Naive thymus-derived CD8-positive, alpha-beta T cell (primary cell): ENCODE measurements at places on chromosomes 12 and 14. TPM values are rescaled to one million over a fixed set of nuclear protein-coding genes. Genes with fewer than 3 reads are reported as not detected.

Gene KRT73
- 1.8 TPM for polyA plus RNA-seq

Gene GPRC5D
- not detected for polyA plus RNA-seq

Gene ING4
- 90.6 TPM for polyA plus RNA-seq

Gene TAS2R10
- polyA plus RNA-seq, result not detected

Gene NEUROD4
- polyA plus RNA-seq, result not detected

Gene CLEC2B
- 78.4 TPM for polyA plus RNA-seq

- peaks cover 2% of the 10 kb centered on the region for H3K27me3 ChIP-seq
- no peak overlapping the region for H3K4me3 ChIP-seq
- DNase-seq, result no peak
- no peak overlapping the region for H3K27ac ChIP-seq
- H3K36me3 ChIP-seq, result peaks cover 5% of the 10 kb centered on the region
Observed at GRCh38 chr12:79274501-79275064, 410.0 kb downstream of the SYT1 start.

GRCh38 chr12:81468206-81468605, 290.9 kb downstream of the PPFIA2 start:
- H3K36me3 ChIP-seq, result no peaks in the 10 kb centered on the region
- DNase-seq, result no peak
- no peaks in the 10 kb centered on the region for H3K27me3 ChIP-seq
- H3K27ac ChIP-seq, result no peak overlapping the region

- no peak for DNase-seq
- no peaks in the 10 kb centered on the region for H3K4me1 ChIP-seq
- H3K27ac ChIP-seq, result no peak overlapping the region
- no peak overlapping the region for H3K4me3 ChIP-seq
- peaks cover 5% of the 10 kb centered on the region for H3K36me3 ChIP-seq
Observed at GRCh38 chr14:53900499-53900898, 56.1 kb downstream of the BMP4 start.

DNA sequence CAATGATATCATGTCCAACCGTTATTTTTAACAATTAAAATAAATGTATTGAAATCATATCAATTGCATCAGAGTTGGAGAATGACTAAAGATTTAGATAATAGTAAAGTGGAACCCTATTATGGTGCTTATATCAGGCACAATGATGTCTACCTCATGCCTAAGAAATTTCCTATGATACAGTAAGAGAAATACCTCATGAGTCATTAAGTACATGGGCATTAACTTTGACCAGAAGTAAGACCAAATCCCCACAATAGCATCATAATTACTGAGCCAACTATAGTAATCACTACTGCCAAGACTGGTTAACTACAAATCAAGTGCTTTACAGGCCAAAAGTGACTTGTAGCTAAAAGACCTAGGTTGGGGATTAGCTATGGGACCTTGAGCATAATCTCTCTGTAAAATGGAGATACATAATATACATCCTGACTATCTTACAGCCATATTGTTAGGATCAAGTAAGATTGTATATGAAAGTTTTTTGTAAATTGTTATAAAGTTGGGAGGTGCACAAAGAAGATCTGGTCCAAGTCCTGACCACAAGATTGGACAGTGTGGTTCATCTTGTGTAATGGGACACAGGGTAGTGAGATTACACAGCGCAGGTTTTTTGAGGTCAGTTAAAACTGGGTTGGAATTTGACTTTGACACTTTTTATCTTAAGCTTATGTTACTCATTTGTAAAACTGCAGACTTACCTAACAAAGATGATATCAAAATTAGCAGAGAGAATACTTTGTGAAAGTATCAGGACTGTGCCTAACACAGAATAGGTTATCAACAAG, 60.5 kb downstream of the ERGIC2 start:
- peaks cover 8% of the 10 kb centered on the region for H3K4me1 ChIP-seq
- H3K36me3 ChIP-seq, result peaks cover 4% of the 10 kb centered on the region
- no peak for DNase-seq
- H3K27me3 ChIP-seq, result no peaks in the 10 kb centered on the region
- H3K27ac ChIP-seq, result no peak overlapping the region
- no peak overlapping the region for H3K4me3 ChIP-seq

- H3K4me3 ChIP-seq, result no peak overlapping the region
- H3K4me1 ChIP-seq, result peaks cover 55% of the 10 kb centered on the region
- DNase-seq, result no peak
Observed at GRCh38 chr12:91866566-91866965, 279.1 kb downstream of the BTG1 start.

GRCh38 chr14:66069036-66069435, 417.1 kb upstream of the CCDC196 start:
- H3K27ac ChIP-seq, result no peak overlapping the region
- no peak for DNase-seq
- no peaks in the 10 kb centered on the region for H3K27me3 ChIP-seq
- no peaks in the 10 kb centered on the region for H3K36me3 ChIP-seq
- H3K4me3 ChIP-seq, result no peak overlapping the region
- no peaks in the 10 kb centered on the region for H3K4me1 ChIP-seq

DNA sequence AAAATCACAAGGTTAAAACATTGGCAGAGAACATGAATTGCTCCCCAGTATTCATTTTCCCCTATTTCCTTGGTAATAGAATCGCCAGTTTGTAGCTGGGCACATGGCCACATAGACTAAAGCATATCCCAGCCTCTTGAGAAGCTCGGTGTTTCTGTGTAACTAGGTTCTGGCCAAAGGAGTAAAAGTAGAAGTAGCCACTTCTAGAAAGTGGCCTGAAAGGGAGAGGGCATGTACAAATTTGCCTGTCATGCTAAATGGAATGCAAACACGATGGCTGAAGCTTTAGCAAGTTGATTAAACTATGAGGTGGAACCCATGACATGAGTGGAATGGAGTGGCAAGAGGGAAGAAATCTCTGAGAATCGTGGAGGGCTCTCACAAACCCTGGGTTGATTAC, 173.7 kb upstream of the EGLN3 start:
- H3K27me3 ChIP-seq, result peaks cover 9% of the 10 kb centered on the region
- no peak for DNase-seq
- H3K27ac ChIP-seq, result no peak overlapping the region
- H3K36me3 ChIP-seq, result no peaks in the 10 kb centered on the region
- no peak overlapping the region for H3K4me3 ChIP-seq
- no peaks in the 10 kb centered on the region for H3K4me1 ChIP-seq

DNA sequence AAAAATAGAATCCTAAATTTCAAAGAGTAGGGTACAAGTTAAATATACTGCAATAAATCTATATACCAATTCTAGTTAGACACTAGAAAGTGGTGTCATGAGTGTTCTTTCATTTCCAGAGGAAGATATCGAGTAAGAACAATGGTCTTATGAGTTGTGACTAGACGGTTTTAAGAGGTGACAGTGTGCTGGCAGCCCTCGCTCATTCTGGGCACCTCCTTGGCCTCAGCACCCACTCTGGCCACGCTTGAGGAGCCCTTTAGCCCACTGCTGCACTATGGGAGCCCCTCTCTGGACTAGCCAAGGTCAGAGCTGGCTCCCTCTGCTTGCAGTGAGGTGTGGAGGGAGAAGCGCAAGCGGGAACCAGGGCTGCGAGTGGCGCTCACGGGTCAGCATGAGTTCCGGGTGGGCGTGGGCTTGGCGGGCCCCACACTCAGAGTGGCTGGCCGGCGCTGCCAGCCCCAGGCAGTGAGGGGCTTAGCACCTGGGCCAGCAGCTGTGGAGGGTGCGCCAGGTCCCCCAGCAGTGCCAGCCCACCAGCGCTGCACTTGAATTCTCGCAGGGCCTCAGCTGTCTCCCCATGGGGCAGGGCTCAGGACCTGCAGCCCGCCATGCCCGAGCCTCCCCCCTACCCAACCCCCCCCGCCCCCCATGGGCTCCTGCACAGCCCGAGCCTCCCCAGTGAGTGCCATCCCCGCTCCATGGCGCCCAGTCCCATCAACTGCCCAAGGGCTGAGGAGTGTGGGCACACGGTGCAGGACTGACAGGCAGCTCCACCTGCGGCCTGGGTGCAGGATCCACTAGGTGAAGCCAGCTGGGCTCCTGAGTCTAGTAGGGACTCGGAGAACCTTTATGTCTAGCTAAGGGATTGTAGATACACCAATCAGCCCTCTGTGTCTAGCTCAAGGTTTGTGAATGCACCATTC, 18.7 kb downstream of the PRKD1 start:
- no peaks in the 10 kb centered on the region for H3K4me1 ChIP-seq
- DNase-seq, result no peak
- no peaks in the 10 kb centered on the region for H3K27me3 ChIP-seq
- H3K27ac ChIP-seq, result no peak overlapping the region

- H3K4me1 ChIP-seq, result peaks cover 19% of the 10 kb centered on the region
- H3K27me3 ChIP-seq, result no peaks in the 10 kb centered on the region
- no peak for DNase-seq
- no peak overlapping the region for H3K4me3 ChIP-seq
- peak overlapping the region; percentile 15 for H3K27ac ChIP-seq
Observed at GRCh38 chr12:107734139-107734538, 26.8 kb downstream of the PRDM4 start.

- no peaks in the 10 kb centered on the region for H3K36me3 ChIP-seq
- H3K4me3 ChIP-seq, result no peak overlapping the region
- H3K27ac ChIP-seq, result no peak overlapping the region
- peaks cover 14% of the 10 kb centered on the region for H3K27me3 ChIP-seq
Observed at GRCh38 chr12:5200278-5201087, 156.8 kb downstream of the KCNA5 start.

DNA sequence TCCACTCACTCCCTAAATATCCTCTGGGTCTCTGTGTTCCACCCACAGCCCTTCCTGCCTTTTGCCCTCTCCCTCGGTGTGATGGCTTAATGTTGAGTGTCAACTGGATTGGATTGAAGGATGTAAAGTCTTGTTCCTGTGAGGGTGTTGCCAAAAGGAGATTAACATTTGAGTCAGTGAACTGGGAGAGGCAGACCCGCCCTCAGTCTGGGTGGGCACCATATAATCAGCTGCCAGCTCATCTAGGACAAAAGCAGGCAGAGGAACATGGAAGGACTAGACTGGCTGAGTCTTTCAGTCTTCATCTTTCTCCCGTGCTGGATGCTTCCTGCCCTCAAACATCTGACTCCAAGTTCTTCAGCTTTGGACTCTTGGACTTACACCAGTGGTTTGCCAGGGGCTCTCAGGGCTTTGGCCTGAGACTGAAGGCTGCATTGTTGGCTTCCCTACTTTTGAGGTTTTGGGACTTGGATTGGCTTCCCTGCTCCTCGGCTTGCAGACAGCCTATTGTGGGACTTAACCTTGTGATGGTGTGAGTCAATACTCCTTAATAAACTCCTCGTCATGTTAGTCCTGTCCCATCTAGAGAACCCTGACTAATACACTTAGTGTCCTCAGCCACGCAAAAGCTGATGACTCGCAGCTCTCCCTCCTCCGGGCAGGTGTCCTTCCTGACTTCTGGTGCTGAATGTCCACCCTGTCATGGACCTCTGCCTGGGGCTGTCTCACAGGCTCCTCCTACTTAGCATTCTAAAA, 5.9 kb downstream of the DGLUCY start:
- H3K4me3 ChIP-seq, result no peak overlapping the region
- DNase-seq, result no peak
- H3K36me3 ChIP-seq, result no peaks in the 10 kb centered on the region
- H3K4me1 ChIP-seq, result peaks cover 80% of the 10 kb centered on the region

GRCh38 chr12:68170726-68171125, 11.2 kb upstream of the IFNG start:
- H3K36me3 ChIP-seq, result no peaks in the 10 kb centered on the region
- DNase-seq, result no peak
- H3K4me3 ChIP-seq, result no peak overlapping the region

- H3K4me1 ChIP-seq, result peaks cover 6% of the 10 kb centered on the region
- DNase-seq, result no peak
- no peaks in the 10 kb centered on the region for H3K36me3 ChIP-seq
Observed at GRCh38 chr12:21992823-21993222, 51.6 kb upstream of the ABCC9 start.

GRCh38 chr12:48851883-48852733, at the start of gene DDX23:
Gene DDX23 (minus strand): TSS chr12:48852163. CDS start chr12:48845782, 6,381 bp downstream.
- DNase-seq, result peak; percentile 91
- H3K27me3 ChIP-seq, result no peaks in the 10 kb centered on the region
- peak within 1 kb of the TSS; percentile 90 for H3K27ac ChIP-seq
- peaks cover 39% of the 10 kb centered on the region for H3K4me1 ChIP-seq
- no peaks in the 10 kb centered on the region for H3K36me3 ChIP-seq
